ENCODE measurements at places on chromosomes 16 and 17.

- no peak for DNase-seq
Observed at GRCh38 chr16:58201163-58201562, 3.3 kb upstream of the CSNK2A2 start.

GRCh38 chr16:5025171-5025632 is 8.5 kb downstream of the NAGPA start:
- no peak for DNase-seq

- no peak for DNase-seq
Observed at GRCh38 chr17:28811651-28812090, 30.9 kb downstream of the FAM222B start.

GRCh38 chr17:63402431-63403212 is 43.5 kb downstream of the CYB561 start:
- no peak for DNase-seq

- DNase-seq: no peak
Observed at GRCh38 chr16:1823821-1824220, 2.8 kb downstream of the HAGH start.

GRCh38 chr16:88103011-88103410 is 151.8 kb downstream of the BANP start:
- no peak for DNase-seq

DNA sequence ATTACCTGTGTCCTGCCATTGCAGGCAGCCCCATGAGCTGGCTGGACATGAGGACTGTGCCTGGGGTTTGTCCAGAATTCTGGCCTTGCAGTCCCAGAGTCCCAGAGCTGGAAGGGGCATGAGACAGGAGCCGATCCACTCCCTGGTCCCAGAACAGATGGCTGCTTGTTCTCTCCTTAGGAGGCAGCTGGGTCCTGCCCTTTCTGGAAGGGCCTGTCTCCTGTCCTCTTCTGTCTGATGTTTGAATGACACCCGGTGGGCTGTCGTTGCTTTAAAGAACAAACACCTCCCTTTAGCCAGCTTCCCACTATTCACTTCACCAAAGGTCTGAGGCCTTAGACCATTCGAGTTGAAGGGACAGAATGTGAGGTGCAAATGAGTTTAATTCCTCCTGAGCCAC is 63.8 kb downstream of the RAP1GAP2 start:
- no peak for DNase-seq

- no peak for DNase-seq
Observed at GRCh38 chr17:45020354-45021138, 30.9 kb downstream of the DCAKD start.

DNA sequence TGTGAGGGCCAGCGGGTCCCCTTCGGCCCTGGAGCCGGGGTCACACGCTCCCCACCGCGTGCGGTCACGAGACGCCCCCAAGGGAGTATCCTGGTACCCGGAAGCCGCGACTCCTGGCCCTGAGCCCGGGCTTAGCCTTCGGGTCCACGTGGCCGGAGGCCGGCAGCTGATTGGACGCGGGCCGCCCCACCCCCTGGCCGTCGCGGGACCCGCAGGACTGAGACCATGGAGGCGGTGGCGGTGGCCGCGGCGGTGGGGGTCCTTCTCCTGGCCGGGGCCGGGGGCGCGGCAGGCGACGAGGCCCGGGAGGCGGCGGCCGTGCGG is at the start of gene NAGLU:
Gene NAGLU, plus strand, starts transcription at position 194 of the 324 bp plus-strand sequence. Its CDS starts 32 bp downstream, at position 226.
- peak; percentile 67 for DNase-seq

- no peak for DNase-seq
Observed at GRCh38 chr17:58694302-58694701, 1.9 kb downstream of the RAD51C start.

DNA sequence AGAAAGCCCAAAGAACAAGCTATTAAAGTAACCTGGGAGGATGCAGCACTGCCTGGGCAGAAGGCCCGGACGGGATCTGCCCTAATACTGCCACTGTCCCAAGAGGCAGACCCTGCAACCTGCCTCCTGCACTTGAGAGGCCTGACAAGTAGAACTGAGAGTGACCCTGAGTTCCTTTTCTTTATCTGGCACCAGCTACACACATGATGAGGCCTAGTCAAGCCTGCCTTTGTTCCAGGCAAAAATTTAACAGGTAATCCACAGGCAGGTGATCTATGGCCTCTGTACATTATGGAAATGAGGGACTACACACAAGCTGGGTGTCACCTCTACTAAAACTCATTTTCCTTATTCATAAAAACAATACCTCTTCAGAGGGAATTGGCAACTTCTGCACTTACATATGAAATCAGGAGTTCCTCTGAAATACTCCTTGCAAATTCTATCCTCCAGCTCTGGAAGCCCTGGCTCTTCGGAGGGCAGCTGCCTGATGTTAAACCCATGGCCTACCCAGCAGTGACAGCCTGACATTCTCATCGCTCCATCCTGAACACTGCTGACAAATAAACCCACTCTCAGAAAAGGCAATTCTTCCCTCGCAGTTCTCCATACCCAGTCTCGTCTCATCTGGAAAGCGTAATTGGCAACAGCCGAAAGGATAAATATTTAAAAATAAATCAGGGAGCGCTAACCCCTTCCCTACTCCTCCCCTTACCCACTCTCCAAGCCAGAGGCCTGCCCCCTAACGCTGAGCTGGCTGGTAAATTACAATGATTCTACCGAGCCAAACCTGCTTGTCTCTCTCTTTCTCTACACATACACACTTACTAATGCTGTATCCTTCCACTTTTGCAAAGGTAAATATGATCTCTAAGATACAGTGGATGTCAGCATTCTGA is 2.5 kb upstream of the ZFHX3 start:
- DNase-seq: no peak

DNA sequence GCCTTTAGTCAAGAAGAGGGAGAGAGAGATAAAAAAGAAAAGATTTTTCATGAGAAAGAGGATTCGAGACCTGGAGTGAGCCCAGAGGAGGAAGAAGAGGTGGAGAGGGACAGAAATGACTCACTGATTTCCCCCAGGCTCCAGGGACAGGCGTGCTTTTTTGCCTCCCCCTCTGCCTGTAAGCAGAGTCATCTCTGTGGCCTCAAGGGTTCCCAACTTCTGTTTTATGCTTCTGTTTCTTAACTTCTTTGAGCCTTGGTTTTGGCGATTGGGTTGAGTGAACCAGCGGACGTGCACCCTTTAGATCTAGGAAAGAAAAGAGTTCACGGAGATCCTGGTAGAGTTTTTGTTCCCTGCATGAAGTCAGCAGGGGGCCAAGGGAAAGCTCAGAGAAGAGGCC is 147.9 kb upstream of the NOL11 start:
- DNase-seq: no peak

- DNase-seq: no peak
Observed at GRCh38 chr16:81570151-81570846, 125.7 kb downstream of the CMIP start.

DNA sequence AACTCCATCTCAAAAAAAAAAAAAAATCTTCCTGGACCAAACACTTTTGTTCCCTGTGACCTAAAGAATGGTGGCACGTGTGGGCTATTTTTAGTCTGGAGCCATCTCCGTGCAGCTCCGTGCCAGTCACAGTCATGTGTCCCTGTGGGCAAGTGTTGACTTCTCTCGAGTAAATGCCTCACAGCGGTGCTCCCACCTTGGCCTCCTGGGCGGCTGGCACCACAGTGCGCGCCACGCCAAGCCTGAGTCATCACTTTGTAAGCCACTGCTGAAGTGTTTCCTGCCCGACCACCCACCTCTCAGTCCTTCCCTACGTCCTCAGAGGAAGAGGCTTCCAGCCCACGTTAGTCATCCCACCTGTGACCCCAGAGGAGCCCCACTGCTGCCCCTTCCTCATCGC is 10.9 kb upstream of the HEXD start:
- DNase-seq: no peak

DNA sequence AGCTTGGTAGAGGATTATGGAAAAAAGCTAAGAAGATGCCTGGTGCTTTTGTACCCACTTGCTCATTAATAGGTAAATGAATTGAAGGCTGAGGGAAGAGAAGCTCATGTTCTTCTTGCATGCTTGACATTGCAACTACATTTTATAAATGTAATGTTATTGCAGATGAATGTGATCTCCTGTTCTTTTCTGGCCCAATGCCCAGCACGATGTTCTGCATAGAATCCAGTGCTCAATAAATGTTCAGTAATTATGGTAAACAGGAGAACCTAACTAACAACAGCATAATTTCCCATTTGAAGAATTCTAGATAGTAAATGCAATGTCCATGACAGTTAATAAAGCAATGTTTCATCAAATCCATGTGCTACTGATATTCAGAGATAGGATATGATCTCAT is 638.2 kb upstream of the SOX9 start:
- no peak for DNase-seq

DNA sequence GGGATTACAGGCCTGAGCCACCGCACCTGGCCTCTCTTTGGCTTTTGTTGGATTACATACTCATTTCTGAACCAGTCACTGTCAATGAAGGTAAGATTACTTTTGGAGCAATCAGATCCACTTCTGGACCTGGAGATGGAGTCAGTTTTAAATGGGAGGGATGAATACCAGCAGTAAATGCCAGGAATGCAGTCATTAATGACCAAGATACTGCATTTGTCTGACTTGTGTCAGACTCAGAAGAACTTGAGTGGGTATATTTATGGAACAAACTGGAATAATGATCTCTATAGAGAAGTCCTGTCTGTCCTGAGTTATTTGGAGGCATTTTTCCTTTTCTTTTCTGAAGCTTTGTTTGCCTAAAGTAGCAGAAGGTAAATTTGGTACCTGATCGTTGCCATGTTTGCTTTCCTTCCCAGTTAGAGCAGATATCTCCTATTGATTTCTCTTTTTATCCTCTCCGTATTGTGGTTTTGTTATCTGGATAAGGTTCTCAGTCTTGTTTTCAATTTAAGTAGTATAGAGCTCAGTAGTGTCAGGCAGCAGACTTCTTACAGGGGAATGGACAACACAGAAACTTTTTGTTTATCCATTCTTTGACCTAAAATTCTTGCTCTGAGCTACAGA is 10.7 kb downstream of the NLK start:
- DNase-seq: no peak

DNA sequence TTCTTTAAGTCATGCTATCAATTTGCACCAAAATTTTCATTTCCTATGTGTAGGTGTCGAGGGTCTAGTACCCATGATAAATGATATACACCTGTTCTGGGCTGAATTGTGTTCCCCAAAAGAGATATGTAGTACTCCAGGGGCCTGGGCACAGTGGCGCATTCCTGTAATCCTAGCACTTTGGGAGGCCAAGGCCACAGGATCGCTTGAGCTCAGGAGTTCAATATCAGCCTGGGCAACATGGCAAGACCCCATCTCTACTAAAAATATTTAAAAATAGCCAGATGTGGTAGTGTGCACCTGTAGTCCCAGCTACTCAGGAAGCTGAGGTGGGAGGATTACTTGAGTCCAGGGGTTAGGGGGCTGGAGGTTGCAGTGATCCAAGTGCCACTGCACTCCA is 23.5 kb upstream of the KANSL1 start:
- no peak for DNase-seq

- DNase-seq: no peak
Observed at GRCh38 chr16:19696961-19697360, 21.1 kb downstream of the KNOP1 start.

DNA sequence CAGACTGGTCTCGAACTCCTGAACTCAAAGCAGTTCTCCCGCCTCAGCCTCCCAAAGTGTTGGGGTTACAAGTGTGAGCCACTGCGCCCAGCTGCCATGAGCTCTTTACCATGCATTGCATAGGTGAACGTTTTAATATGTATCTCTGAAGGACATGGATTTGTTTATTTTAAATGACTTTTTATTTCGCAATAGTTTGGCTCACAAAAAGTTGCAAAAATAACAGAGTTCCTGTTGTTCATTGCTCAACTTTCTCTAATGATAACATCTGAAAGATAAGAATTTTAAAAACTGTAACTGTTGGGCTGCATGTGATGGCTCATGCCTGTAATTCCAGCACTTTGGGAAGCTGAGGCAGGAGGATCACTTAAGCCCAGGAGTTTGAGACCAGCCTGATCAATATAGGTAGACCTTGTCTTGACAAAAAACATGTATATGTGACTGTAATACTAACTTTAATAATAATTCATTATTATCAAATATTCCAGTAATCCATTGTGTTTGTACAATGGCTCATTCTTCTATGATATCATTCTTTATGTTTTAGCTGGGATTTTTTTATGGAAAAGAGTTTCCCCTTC is 80.1 kb downstream of the ABCC1 start:
- no peak for DNase-seq

GRCh38 chr17:27408891-27409290 is 47.4 kb upstream of the KSR1 start:
- no peak for DNase-seq

DNA sequence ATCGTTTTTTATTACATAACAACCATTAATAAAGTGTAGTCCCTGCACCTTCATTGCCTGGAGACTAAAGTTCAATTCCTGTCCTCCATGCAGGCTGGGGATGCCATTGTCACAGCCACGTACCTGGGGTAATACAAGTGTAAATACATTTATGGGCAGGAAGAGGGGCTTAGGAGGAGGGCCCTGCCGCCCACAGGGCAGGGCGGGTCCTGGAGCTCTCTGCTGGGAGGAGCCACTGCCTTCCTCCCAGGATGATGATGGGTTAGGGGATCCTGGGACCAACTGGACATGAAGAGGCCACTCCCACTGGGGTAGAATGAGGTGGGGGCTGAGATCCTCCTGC is 44.1 kb upstream of the SLC38A10 start:
- no peak for DNase-seq

DNA sequence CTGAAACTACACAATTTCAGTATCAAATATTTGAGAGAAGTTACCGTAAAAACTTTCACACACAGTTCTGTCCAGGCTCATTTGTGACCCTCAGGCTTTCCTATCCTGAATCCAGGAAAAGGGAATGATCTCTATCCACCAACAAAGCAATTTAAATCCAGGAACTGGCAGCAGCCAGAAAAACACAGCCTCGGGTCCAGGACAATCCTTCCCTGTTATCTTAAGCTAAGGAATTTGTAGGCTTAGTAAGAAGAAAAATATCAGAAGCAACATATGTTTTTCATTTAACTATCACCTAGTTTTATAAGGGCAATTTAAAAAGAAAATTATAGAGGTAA is 47.1 kb downstream of the TEX2 start:
- DNase-seq: no peak

DNA sequence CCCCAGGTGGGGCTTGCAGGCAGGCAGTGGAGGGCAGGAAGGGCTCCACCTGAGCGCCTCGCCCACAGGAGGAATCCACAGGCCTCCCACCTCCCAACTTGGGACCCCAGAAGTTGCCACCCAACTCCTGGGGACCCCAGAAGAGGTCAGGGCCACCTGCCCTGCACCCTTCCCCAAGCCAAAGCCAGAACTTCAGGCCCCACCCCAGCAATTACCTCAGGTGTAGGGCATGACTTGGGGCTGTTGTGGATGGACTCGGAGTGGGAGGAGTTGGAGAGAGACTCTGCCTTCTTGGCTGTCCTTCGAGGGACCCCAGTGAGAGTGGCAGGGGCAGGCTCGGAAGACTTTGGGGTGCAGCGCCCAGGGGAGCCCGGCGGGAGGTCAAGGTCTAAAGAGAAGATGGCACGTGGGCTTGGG is 10.5 kb downstream of the TSPOAP1 start:
- peak; percentile 6 for DNase-seq

GRCh38 chr17:60390186-60390585 is 1.7 kb downstream of the USP32 start:
- DNase-seq: no peak

- DNase-seq: no peak
Observed at GRCh38 chr17:47252766-47253512, 688 bp upstream of the ITGB3 start.

GRCh38 chr17:4856937-4857314 is 23.8 kb downstream of the MINK1 start:
- no peak for DNase-seq

GRCh38 chr16:74463888-74464287 is 42.6 kb upstream of the CLEC18B start:
- no peak for DNase-seq

- peak; percentile 27 for DNase-seq
Observed at GRCh38 chr16:82229800-82230619, 60.0 kb upstream of the MPHOSPH6 start.

GRCh38 chr16:800834-801511 is 439 bp upstream of the GNG13 start:
- no peak for DNase-seq
